ENCODE measurements at places on chromosomes 1 and 21.

- no peak for DNase-seq
These were observed 42.5 kb upstream of the IL10 start for GRCh38 chr1:206814716-206815341.

DNA sequence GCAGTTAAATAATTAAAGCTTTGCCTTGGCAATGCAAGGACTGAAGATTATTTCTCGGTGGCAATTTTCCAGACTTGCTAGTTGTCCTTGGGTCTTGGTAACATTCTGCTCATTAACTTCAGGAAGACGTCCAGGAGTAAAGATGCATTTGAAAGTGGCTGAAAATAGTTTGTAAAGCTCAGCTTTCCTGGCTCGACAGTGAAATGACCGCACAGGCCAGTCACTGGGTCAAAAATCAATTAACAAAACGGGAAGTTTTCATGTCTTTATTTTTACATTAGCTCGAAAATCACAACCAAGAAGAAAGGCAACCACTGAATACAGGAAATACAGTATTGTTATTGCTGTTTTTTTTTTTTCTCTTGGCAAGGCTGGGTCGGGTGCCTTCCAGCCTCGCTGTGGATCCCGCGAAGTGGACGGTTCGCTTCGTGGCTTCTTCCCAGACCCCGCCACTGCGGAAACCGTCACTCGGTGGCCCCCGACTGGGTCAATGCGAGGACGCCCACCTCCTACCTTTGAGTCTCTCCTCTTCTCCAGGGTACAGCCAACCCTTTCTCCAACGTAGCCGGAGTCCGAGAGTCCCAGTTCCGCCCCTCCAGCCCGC, 479 bp upstream of the SNX7 start:
- no peak for DNase-seq

DNA sequence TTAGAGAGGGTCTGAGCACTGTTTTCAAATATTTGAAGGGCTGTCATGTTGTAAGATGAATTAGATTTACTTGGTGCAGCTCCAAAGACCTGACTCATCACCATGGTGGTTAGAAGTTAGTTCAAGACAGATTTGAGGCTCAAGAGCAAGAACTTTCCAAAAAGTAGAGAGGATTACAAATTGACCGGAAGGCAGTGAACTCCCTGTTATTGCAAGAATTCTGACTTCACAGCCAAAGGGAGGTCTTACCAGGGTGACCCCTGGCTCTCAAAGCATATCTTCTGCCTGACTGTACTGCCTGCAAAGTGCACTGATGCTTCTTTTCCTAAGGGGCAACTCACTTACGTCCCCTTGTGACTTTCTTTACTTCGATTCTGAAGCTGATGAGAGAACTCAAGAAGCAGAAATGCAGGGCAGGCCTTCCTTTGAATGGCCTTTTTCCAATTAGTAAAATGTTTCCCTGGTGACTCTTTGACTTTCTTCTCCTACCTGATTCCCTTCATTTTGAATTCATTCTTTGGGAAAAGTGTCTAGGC, 86.4 kb downstream of the NAV1 start:
- no peak for DNase-seq

DNA sequence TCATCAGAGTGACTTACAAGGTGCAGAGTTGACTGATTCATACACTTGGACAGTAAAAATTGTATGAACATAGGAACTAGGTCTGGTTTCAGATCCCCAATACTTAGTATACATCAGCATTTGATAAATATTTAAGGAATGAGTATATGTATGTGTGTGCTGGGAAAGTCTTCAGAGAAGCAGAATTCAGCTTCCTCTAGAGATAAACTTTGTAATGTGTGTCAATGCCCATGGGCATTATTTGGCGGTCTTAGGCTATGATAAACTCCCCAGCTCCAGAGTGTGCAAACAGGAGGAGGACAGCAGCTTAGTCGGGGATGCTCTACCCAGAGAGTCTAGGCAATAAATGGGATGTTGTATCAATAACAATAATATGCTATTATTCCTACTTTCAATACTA, 2.9 kb upstream of the CAMK1G start:
- DNase-seq: no peak

GRCh38 chr1:27045973-27046558, 33.4 kb upstream of the TENT5B start:
- DNase-seq: peak; percentile 41

DNA sequence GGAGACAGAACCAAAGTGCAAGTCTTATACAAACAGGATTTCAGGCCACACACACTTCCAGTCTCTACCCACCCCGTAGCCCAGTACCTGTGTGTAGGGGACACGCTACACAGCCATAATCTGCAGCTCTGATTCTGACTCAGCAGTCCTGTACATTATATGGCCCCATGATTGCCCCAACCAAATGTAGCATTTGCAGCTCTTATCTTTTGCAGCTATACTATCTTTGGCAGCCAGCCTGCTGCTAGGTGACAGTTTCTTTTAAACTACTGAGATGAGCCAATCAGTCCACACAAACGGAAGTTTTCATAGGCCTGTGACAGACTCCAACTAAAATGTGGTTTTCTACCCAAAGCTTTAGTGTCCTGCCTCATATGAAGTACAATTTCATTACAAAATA, 259.6 kb upstream of the ST6GALNAC5 start:
- DNase-seq: no peak

DNA sequence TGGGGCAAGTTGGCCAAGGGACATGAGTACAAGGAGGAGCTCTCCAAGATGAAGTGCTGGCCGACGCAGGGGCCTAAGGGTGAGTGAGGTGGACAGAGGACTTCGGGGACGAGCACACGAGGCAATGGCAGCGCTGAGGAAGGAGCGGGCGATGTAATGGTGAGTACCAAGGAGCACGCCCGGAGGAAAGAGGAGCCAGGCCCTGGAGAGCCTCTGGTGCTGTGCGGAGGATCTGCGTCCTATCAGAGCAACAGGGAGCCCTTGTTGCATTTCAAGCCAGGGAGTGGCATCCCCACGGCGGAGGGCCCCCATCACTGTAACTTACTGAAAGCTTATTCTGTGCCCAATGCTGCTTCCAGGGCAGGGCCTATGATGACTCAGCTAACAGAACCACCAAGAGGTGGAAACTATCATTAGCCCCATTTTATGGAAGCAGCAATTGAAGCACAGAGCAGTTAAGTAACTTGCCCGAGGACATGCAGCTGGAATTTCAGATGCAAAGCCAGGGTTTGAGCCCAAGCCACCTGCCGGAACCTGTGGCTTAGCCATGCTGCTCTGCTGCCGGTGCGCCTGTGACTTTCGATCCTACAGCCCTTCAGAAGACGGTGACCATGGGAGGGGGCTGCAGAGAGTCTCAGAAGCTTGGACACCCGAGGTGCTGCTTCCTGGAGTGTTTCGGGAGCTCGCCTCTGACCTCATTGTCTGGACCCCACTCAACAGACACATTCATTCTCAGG, 17.6 kb upstream of the AJAP1 start:
- DNase-seq: no peak

DNA sequence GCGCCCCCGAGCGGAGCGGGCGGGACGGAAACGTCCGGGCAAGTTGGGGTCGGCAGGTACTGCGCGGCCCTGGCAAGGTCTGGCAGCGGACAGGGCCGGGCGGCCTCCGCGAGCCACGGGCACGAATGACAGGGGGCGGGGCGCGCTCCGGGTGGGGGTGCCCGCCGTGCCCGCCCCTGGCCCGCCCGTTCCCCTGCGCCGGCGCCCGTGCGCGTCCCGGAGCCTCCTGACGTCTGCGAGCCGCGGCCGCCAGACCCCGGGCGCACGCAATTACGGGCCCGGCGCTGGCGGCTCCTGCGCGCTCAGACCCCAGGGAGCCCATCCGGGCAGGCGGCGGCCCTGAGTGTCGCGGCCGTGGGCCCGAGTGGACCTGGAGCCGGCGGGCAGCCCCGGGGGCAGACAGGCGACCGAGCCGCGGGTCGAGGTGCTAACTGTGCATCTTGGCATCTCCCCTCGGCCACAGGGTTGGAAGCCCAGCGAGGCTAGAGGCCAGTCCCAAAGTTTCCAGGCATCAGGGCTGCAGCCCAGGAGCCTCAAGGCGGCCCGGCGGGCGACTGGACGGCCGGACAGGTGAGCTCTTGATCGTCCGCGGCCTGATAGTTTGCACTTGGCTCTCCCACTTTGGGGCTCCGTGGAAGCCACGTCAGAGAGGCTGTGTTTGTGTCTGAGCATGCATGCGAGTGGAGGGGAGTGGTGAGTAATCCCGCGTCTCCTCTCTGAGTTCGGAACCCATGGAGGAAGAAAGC, 918 bp downstream of the MIB2 start:
- DNase-seq: no peak

GRCh38 chr1:53145051-53145600, 2.7 kb upstream of the SLC1A7 start:
- no peak for DNase-seq

GRCh38 chr1:147167365-147167764, 4.9 kb downstream of the PRKAB2 start:
- no peak for DNase-seq

DNA sequence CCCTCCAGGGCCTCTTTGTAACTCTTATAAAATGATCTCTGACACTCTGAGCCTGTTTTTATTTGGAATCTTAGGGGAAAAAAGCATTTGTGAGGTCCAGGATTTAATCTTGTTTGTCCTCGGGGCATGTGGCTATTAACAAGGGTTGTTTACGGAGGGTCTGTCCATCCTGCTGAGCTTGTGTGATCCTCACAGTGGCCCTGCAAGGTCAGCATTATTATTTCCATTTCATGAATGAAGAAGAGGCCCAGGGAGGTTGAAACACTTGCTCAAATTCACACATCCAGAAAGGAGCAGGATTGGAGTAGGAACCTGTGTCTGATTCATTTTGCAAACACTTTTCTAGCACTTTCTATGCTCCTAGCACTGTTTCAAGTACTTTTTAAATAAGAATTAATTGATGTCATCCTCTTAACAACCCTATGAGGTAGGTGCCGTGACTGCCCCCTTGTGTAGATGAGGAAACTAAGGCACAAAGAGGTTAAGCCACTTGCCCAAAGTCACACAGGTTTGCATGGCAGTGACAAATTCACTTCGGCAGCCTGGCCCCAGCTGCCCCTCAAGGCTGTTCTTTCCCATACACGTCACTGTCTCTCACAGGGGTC, 178.9 kb downstream of the MIS18A start:
- no peak for DNase-seq

DNA sequence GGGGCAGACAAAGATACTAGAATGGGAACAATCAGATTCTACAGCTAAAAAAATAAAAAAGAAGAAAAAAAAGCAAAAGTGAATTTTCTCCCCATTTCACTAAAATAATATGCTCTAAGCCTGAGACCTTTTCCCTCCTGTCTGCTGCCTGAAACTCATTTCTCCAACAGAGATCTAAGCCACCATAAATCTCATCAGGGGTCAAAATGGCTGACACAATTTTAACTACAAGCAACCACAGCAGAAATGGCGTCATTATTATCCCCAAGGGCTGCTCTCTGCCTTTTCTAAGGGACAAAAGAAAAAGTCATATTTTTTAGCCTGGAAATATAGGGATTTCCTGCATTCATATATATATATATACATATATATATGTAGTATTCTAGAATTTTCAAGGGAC, 183.7 kb upstream of the CAMK1G start:
- no peak for DNase-seq

- no peak for DNase-seq
These were observed 126.1 kb downstream of the HMCN1 start for GRCh38 chr1:185860311-185860710.

DNA sequence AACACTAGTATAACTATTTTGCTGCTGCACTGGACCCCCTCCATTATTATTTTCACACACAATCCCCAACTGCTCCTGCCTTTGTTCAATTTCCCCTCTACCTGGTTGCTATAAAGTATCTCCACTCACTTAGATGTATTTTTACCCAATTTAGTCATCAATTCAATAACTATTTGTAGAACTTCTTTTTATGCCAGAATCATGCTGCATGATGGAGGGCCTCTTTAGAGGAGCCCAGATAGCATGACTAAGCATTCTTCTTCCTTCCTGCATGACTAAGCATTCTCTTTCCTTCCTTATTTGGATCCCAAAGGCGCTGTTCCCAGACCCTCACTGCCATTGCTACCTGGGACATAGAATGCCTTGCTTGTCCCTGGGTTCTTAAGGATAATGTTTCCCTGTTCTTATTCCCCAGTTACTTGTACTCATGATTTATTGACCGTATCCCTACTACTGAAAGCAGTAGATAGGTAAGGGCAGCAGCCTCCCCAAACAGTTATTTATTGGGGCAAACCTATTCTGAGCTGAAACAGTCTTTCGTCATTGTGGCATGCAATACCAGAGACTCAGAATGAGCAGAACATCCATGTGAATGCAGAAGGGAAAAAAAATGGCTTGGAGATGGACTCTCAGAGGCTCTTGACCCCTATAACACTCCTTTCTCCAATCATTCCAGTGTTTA, 89.3 kb upstream of the AKT3 start:
- DNase-seq: no peak

GRCh38 chr1:228974273-228974672, 239.0 kb downstream of the RHOU start:
- DNase-seq: no peak

DNA sequence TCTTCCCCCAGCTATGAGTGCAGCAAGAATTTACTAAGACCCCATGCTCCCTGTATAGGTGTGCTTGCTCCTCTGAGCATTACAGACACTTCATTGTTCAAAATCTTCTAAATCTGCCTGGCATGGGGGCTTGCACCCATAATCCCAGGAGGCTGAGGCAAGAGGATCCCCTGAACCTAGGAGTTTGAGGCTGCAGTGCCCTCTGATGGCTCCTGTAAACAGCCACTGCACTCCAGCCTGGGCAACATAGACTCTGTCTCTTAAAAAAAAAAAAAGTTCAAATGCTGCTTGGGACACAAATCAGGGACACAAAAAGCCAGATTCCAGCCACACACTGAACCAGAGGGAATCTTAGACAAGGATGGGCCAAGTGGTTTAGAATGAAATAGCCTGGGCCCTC, 3.4 kb upstream of the ACOT7 start:
- no peak for DNase-seq

DNA sequence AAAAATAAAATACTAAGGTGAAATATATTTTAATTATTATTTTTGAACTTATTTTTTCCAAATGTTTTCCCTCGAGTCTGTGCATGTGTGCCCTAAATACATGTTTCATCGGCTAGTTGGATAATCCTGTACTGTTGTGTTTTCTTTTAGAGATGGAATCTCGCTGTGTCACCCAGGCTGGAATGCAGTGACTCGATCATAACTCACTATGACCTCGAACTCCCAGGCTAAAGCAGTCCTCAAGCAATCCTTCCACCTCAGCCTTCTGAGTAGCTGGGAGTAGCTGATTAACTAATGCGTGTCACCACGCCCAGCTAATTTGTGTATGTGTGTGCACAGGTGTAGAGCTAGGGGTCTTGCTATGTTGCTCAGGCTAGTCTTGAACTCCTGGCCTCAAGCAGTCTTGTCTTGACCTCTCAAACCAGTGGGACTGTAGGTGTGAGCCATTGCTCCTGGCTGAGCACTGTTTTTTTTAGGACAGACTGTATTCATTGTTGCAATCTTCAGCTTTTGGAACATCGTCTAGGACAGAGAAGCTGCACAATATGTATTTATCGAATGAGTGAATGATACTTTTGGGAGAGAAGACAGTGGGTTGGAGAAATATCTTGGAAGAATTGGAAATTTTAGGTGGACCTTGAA, 4.8 kb upstream of the TMCO1 start:
- DNase-seq: no peak
